Glomerular endothelial cell (primary cell): ENCODE measurements at places on chromosomes 3 and 15. TPM values are rescaled to one million over a fixed set of nuclear protein-coding genes. Genes with fewer than 3 reads are reported as not detected.

The SLC24A5 gene
- total RNA-seq, result not detected in 2 replicates

DNA sequence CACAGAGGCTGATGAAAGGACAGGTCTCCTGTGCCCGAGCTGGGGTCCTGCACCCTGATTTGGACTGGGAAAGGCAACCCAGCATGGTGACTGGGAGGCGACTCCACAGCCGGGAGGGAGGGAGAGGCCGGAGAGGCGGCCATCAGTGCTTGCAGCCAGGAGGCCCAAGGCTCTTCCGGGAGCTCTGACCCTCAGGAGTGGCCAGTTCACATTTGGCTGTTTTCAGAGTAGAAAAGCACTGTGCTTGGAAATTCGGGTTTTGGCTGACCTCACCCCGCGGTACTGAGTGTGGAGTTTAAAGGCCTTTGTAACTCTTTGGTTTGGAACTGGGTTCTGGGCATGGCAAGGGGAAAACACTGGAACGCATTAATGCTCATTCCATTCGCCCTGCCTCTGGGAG lies 31.9 kb downstream of the SMAD6 start:
- no peak for DNase-seq

The FBXL22 gene
- total RNA-seq, result 0.10 and 0.12 TPM in 2 replicates

DNA sequence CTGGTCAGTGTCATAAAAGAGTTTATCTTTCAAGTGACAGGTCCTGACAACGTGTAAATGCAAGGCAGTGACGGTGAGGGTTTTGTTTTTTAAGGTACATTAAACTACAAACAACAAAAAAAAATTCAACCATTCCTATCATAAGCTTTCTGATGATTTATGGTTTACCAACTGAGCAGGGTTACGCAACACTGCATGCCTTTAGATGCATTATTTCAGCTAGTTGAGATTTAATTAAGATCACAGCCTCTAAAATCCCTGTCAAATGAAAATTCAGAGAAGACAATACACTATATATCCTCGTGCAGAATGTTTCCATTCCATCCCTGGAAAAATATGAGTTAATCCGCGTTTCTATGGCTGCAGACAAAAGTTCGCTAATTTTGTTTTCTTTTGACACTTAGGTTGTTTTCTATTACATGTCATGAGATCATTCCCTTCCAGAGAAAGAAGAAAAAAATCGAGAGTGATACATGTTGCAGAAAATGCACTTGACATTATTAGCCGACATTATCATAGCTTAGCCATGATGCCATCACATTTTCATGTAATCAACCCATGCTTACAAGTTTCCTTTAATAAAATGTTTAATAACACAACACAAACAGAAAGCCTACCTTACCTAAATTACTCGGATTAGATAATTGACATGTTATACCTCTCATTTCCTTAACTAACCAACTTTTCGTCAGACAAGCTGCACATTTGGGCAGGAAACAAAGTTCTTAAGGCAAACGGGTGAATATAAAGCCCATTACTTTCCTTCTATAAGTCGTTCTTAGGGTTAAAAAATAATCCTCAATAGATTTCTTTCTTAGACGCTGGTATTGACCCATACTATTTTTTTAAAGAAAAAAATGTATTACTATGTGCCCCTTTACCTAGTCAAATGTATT lies 521.2 kb downstream of the FOXP1 start:
- no peak for DNase-seq

DNA sequence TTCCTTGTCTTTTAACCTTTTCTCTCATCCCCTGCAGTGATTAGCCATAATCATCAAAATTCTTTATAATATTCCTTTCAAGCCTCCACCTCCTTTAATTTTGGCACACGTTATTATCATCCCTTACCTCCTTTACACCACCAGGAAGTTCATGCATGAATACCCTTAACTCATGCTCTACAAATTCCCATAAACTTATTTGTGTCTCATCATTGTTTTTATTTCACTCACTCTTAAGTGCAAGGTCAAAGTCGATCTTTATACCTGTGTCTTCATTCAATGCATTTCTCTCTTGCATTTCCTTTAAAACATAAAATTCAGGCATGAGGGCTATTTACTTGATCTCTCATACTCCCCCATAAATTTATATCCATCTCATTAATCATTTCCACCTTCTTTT lies 1064.6 kb upstream of the CADM2 start:
- DNase-seq, result no peak

The ITIH1 gene
- total RNA-seq, result not detected in 2 replicates

DNA sequence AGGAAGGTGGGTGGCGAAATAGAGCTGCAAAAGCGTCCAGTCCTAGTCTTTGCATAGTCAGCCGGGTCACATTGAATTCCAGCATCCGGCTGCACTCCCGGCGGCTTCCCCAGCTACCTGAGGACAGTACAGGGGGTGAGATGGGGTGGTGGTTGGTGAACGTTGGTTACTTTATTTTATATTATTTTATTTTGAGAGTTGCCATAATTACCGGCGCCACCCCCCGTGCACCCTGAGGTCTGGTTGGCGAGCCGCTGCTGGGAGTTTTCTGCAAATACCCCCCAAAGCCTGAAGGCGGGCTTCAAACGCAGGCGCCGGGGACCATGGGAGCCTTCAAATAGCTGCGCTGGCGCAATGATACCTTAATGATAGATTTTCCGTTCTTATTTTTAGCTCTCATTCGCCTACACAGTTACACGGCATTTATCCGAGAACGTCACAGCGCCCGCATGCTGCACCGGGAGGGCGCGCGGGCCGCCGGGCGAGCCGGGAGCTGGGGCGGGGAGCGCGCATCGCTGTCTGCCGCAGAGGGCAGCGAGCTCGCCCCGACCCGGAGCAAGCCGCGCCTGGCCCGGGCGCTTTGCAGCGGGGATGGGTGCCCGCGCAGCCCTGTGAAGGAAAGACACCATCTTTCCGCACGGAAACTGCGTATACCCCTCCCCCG lies 756 bp upstream of the RASGRF1 start:
- DNase-seq, result no peak

The GCSAM gene
- not detected in 2 replicates for total RNA-seq

DNA sequence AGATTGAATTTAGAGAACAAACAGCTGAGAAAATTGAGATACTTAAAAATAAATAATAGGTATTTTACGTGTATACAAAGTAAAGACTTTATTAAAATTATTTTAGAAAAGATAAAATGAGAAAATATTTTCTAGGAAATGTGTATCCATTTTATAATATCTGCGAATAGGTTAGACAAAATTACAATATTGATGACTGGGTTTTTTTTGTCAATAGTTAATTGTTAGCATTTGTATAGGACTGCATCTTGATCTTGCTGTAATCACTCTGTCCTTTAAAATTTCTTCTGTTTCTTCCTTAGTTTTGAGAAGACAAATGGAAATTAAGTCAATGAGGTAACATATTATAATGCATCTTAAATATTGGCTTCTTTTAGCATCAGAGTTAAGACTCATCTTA lies 50.3 kb downstream of the MEF2A start:
- no peak for DNase-seq

DNA sequence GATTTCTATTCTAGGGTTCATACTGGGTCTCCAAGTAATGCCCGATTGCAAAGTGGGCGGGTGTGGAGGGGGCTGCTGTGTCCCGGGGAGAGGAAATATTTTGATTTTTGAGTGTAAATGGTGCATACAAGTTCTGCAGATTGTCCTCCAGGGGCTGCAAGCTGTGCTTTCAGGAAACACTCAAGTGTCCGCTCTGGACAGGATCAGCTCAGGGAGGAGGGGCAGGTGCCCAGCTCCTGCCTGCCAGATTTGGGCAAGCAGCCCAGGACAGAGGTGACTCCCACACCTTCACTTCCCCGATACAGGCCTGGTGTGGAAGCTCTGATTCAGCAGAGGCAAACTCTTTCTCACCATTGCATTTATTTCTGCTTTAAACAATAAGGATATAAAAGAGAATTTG lies 142.7 kb downstream of the ALDH1A2 start:
- DNase-seq, result no peak

The ZNF770 gene
- 19.2 and 22.9 TPM in 2 replicates for total RNA-seq

The CGNL1 gene
- total RNA-seq, result 9.9 and 26.7 TPM in 2 replicates

The CHRD gene
- total RNA-seq, result 0.78 and 1.9 TPM in 2 replicates

- no peak for DNase-seq
Measured at GRCh38 chr3:46953234-46954010, 23.1 kb downstream of the CCDC12 start.

- DNase-seq, result no peak
Measured at GRCh38 chr15:52139599-52140462, 27.3 kb upstream of the BCL2L10 start.

GRCh38 chr3:114627770-114628169 lies 333.9 kb downstream of the TIGIT start:
- no peak for DNase-seq

The CLDN16 gene
- 0.06 and 2.5 TPM in 2 replicates for total RNA-seq
